ENCODE measurements at places on chromosomes 1 and 21.

DNA sequence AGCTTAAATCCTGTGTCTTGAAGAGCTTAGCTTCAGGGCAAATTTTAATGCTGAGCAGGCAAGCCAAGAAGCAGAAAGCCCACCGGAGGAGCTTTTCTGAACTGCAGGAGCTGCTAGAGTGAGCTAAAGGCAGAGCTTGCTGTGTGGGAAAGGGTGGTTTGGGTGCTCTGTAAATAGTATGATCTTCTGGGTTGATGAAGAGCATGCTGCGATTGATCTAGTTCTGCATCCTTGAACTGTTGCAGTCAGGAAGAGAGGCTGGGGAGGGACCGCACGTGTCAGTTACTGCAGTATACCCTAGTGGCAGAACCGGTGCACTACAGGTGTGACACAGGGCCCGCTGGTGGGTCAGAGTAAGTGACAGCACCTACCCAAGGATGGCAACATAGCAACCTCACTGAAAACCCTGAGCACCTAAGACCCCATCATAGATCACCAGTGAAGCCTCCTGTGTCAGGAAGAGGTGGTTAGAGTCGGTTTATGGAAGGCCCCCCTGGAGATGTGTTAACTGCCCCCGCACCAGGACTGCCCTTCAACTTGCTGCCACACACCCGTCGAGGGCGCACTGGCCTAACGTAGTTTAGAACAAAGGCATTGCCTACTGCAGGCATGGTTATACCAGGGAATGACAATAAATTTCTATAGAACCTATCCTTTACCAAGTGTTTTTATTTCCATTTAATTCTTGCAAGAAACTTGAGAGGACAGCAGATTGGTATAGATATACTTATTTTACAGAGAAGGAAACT lies 146.0 kb upstream of the KIAA0040 start:
- peak; percentile 40 for DNase-seq

- no peak for DNase-seq
These were observed 73.6 kb upstream of the COG2 start for GRCh38 chr1:230568676-230569075.

GRCh38 chr21:31888936-31889371 lies 16.1 kb downstream of the HUNK start:
- DNase-seq, result no peak

DNA sequence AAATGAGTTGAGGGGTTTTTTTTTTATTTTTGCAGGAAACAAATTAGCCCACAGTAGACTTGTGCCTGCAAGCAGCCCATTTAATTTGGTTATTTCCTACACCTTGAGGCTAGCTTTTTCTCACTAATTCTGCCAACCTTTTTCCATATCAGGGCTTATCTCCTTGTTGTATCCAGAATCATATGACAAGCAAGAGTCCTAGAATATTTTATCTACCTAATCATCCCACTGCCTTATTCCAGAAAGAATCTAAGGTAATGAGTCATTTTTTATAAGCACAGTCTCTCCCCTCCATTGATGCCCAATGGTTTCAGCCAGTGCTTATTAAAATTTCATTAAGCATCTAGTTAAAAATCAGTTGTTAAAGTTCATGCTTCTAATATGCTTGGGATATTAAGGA lies 324.1 kb downstream of the BARHL2 start:
- no peak for DNase-seq

DNA sequence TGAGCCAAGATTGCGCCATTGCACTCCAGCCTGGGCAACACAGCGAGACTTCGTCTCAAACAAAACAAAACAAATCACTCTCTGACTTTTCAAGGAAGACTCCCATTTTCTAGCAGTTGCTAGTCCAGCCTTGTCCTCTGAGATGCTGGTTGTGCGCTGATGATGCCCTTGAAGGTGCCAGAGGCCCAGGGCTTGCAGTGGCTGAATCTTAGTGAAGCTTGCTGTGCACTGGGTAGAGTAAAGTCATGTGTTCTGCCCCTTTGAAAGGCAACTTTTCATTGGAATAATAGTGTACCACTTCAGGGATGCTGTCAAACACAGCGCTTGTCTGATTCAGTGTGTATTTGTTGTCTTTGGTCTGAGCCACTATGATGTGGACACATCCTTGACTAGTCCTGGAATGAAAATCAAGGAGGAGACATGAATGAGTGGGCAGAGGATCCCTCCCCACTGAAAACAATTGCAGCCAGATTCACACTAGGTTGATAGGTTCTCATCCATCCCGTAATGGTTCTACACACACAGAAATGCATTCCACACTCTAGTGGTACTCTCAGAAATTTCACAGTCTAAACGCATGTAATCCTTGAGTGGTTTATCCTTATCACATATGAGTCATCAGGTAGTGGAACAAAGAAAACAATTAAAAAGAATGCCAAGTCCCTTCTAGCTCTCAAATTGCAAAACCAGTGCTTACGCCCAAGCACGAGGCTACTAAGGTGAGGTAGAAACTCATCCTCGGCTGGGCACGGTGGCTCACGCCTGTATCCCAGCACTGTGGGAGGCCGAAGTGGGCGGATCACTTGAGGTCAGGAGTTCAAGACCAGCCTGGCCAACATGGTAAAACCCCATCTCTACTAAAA lies 17.8 kb upstream of the TDRD10 start:
- DNase-seq, result no peak

DNA sequence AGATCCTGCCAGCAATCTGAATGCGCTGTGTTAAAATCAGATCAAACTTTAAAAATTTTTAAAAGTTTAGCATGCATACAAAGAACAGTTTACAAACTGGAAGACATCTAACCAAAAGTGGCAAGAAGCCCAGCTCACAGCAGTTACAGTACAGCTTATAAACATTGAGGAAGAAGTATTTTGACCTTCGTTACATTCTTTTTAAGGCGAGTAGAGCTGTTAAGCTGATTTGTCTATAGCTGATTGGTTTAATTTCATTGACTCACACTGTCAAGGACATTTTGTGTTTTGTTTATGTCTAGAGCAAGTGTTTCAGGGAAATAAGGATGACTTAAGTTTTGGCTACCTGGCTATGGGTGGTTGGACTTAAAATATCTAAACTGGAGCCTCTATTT lies 3.0 kb upstream of the PGM1 start:
- no peak for DNase-seq

- no peak for DNase-seq
These were observed 11.0 kb downstream of the TMEM201 start for GRCh38 chr1:9599741-9600140.

DNA sequence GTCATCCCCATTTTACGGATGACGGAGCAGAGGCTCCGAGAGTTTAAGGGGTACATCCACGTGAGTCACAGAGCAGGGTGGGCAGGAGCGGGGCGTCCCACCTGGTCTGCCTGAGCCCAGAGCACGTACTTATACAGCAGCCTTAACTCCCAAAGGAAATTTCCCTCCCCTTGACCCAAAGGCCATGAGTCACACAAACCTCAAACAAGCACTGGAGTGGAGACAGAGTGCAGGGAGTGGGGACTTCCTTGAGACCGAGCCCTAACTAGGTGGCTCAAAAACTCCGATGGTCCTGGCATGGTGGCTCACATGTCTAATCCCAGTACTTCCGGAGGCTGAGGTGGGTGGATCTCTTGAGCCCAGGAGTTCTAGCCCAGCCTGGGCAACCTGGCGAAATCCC lies 141.6 kb upstream of the KLHDC7A start:
- DNase-seq, result no peak

DNA sequence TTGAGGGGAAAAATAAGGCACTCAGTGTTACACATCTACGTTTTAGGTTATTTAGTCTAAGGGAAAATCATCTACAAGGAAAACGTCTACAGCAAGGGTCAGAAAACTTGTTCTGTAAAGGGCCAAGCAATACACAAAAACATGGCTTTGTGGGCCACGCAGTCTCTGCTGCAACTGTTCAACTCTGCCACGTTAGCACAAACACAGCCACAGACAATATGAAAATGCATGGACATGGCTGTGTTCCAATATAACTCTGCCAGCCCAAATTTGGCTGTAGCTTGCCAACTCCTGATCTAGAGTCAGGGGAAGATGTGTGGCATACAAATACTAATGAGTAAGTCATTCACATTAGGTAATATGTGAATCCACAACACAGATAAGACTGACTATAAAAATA lies 40.7 kb downstream of the COA6 start:
- DNase-seq, result no peak

DNA sequence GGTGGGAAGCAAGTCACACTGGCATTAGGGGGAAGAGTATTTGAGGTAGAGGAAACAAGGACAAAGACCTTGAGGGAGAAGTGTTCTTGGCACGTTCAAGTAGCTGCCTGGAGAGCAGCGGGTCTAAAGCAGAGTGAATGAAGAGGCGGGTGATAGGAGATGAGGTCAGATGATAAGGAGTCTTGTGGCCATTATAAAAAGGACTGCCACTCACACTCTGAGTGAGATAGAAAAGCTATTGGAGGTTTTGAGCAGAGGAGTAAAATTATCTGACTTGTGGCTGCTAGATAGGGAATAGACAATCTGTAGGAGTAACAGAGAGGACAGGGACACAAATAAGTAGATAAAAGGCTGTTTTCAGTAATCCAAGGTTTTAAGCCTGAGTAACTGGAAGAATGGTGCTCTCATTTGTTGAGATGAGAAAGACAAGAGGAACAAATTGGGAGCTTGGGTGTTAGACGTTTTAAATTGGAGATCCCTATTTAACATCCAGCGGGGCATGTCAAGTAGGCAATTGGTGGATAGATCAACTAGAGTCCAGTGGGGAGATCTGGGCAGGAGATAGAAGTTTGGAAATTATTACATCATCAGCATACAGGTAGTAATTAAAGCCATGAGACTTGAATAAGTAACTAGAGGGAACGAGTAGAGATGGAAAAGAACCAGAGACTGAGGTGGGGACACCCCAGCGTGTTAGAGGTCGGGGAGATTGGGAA lies 43.7 kb downstream of the HENMT1 start:
- no peak for DNase-seq

- no peak for DNase-seq
These were observed 18.9 kb upstream of the IPP start for GRCh38 chr1:45769261-45769932.

GRCh38 chr1:54800899-54801759 lies at the start of gene TTC22:
TSS of gene TTC22 (minus strand) at chr1:54801323. CDS start at chr1:54801163, 160 bp downstream.
- DNase-seq, result peak; percentile 87

GRCh38 chr1:181089017-181089675 lies 646 bp downstream of the IER5 start:
- peak; percentile 53 for DNase-seq

GRCh38 chr1:18413541-18414305 lies 67.0 kb upstream of the KLHDC7A start:
- no peak for DNase-seq

DNA sequence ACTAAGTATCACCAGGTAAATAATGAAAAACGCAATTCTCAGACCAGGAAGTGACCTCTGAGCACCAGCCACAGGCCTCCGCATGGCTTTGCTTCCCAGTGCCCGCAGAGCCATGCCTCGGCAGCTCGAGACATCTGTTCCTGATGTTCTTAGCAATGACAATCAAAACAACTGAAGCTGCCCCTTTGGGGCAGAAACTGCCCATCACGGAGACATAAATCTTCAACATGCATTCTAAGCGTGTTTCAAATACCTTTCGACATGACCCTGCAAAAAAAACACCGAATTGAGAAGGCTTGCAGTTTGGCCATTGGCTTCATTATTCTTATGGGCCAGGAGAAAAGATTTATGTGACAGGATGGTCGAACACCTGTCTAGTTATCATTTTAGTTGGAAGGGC lies 5.8 kb upstream of the RAP1GAP start:
- no peak for DNase-seq

GRCh38 chr1:35622510-35623178 lies 18.7 kb downstream of the PSMB2 start:
- no peak for DNase-seq

DNA sequence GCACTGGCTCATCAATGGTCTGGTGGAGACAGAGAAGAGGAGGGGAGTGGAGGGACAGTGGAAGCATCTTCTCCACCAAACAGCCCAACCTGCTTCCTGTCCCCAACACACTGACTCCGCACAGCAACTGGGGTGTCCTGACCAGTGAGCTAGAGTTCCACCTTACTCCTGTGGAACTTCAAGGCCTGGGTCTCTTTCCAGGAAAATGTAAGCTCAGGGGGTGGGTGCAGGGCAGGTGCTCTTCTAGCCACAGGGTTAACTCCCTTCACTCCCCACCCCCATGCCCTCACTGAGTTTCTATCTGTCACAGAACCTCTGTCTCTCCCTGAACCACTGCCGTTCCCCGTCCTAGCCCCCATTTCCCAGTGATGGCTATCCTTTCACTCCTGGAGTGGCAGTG lies 876 bp downstream of the MOB3C start:
- no peak for DNase-seq

- DNase-seq, result no peak
These were observed 172.7 kb downstream of the RASAL2 start for GRCh38 chr1:178266619-178267066.

GRCh38 chr1:159334797-159335196 lies 32.7 kb downstream of the FCER1A start:
- DNase-seq, result no peak

- DNase-seq, result no peak
These were observed 59.3 kb downstream of the GPR88 start for GRCh38 chr1:100597061-100597741.

DNA sequence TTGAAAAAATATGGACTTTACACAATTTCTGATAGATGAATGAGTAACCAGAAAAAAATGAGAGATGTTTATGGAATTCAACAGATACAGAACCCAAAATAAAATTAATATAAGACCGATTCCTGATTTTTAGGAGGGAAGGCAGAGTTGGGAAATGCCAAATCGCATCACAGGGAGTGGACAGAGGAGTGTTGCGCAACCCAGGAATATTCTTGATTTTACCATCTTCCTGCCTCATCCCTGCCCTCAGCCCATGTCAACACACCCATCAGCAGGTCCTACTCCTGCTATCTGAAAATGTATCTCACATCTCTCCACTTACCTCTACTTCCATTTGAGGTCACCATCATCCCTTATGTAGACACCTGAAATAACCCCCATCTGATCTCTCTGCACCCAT lies 221.0 kb downstream of the DSCAM start:
- no peak for DNase-seq

- no peak for DNase-seq
These were observed 1.2 kb downstream of the S100A10 start for GRCh38 chr1:151992303-151993083.

- DNase-seq, result no peak
These were observed 43.2 kb upstream of the ST6GALNAC5 start for GRCh38 chr1:76824106-76824505.

DNA sequence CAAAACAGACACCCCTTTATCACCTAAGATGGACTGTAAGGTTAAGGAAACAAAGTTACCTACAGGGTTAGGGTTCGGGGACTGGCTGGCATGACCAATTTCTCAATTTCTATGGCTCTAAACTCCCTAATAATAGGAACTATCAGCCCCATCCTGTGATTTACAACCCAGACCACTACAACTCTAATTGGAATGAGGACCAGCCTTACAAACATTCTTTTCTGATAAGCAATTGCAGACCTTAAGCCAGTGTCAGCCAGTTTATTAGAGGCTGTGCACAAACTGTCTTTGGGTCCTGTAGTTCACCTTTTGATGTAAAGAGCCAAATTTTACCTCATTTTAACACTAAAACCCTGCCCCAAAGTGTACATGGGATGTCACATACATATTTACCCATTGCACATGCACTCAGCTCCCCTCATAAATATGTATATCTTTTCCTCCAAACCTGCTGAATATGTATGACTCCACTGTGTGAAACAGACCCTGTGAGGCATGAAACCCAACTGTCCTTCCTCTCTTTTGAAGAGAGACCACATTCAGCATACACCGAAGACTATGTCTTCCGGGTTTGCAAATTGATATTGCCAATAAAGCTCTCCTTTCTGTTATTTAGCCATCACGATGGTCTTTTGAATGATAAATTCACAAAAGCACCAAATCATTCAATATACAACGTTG lies 7.3 kb upstream of the APP start:
- no peak for DNase-seq

All from MM.1S (cell line).